ENCODE measurements at places on chromosomes 5 and 9. TPM values are rescaled to one million over a fixed set of nuclear protein-coding genes. Genes with fewer than 3 reads are reported as not detected.

Gene TAF11L5
- not detected for polyA plus RNA-seq

Gene SHISAL2B
- 0.06 TPM for polyA plus RNA-seq

DNA sequence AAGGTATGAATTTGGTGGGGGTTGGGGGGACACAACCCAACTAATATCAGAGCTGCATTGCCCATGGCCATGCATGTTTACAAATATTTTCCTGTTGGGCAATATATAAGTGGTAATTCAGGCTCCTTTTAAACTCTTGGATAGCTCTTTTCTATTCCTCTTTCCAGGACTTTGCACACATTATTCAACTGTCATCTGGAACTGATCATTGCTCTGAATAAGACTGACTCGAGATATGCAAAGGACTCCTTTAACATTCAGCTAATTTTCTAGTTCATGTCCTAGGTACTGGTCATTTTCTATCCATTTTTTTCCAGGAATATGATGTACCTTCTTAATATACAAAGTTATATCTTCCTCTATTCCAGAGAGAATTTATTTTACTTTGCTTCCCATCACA lies 89.5 kb upstream of the STK32A start:
- no peaks in the 10 kb centered on the region for H3K4me1 ChIP-seq
- no peak overlapping the region for H3K4me3 ChIP-seq
- no peaks in the 10 kb centered on the region for H3K36me3 ChIP-seq

- H3K4me1 ChIP-seq = no peaks in the 10 kb centered on the region
- no peak overlapping the region for H3K27ac ChIP-seq
- H3K27me3 ChIP-seq = no peaks in the 10 kb centered on the region
- H3K36me3 ChIP-seq = no peaks in the 10 kb centered on the region
- H3K4me3 ChIP-seq = no peak overlapping the region
- DNase-seq = no peak
Measured at GRCh38 chr5:167147879-167148278, 1143.6 kb upstream of the WWC1 start.

Gene ZNF658
- 4.4 TPM for polyA plus RNA-seq

GRCh38 chr5:99900302-99900852 lies 634.8 kb upstream of the FAM174A start:
- no peak overlapping the region for H3K4me3 ChIP-seq
- no peaks in the 10 kb centered on the region for H3K27me3 ChIP-seq
- no peak overlapping the region for H3K27ac ChIP-seq
- DNase-seq = no peak
- no peaks in the 10 kb centered on the region for H3K36me3 ChIP-seq
